ENCODE measurements at places on chromosomes 1 and 21. TPM values are rescaled to one million over a fixed set of nuclear protein-coding genes. Genes with fewer than 3 reads are reported as not detected.
A peak's percentile ranks its signal among the peaks of the same experiment; 100 is the strongest.

CCDC17 gene
- total RNA-seq = 4.6 TPM

GUCA2B gene
- not detected for total RNA-seq

MAN1C1 gene
- total RNA-seq = 0.20 TPM

DNA sequence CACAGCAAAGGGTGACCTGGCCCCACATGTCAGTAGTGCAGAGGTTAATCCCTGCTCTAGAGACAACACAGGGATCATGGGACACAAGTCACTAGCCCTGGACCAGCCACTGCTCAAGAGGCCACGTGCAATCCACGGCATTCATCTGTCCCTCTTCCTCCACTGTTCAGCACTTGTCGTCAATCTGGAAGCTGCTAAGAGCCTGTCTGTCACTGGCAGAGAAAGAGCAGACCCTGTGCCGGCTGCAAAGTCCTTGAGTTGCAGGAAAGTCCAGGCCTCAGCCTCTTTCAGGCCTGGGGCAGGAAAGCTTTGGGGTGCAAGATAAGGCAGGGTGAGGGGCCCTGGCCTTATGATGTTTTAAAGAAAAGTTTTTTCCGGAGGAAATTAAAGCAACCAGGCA, 16.7 kb downstream of the CELA2B start:
- no peak overlapping the region for H3K4me3 ChIP-seq
- peaks cover 60% of the 10 kb centered on the region for H3K36me3 ChIP-seq
- no peaks in the 10 kb centered on the region for H3K27me3 ChIP-seq
- no peaks in the 10 kb centered on the region for H3K4me1 ChIP-seq
- no peak for DNase-seq

- H3K4me3 ChIP-seq = peak overlapping the region; percentile 25
- H3K4me1 ChIP-seq = peaks cover 15% of the 10 kb centered on the region
- peaks cover 46% of the 10 kb centered on the region for H3K27me3 ChIP-seq
- no peaks in the 10 kb centered on the region for H3K36me3 ChIP-seq
Observed at GRCh38 chr1:54996359-54996868, 2.3 kb upstream of the BSND start.

DNA sequence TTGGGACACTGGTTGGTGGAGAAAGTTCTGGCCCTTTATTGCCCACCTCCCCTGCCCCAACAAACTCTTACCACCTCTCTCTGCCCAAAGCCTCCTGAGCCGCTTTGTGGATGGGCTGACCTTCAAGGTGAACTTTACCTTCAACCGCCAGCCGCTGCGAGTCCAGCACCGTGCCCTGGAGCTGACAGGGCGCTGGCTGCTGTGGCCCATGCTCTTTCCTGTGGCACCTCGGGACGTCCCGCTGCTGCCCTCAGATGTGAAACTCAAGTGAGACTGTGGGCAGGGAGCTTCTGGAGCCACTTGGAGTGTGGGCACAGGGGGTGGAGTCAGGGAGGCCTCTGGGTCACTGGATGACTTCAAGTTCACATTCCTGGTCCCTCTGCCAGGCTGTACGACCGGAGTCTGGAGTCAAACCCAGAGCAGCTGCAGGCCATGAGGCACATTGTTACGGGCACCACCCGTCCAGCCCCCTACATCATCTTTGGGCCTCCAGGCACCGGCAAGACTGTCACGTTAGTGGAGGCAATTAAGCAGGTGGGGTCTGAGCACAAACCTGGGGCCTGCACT, 12.5 kb downstream of the RHOC start:
- peaks cover 8% of the 10 kb centered on the region for H3K4me1 ChIP-seq
- H3K27ac ChIP-seq = no peak overlapping the region
- no peaks in the 10 kb centered on the region for H3K27me3 ChIP-seq
- peaks cover 33% of the 10 kb centered on the region for H3K36me3 ChIP-seq

DNA sequence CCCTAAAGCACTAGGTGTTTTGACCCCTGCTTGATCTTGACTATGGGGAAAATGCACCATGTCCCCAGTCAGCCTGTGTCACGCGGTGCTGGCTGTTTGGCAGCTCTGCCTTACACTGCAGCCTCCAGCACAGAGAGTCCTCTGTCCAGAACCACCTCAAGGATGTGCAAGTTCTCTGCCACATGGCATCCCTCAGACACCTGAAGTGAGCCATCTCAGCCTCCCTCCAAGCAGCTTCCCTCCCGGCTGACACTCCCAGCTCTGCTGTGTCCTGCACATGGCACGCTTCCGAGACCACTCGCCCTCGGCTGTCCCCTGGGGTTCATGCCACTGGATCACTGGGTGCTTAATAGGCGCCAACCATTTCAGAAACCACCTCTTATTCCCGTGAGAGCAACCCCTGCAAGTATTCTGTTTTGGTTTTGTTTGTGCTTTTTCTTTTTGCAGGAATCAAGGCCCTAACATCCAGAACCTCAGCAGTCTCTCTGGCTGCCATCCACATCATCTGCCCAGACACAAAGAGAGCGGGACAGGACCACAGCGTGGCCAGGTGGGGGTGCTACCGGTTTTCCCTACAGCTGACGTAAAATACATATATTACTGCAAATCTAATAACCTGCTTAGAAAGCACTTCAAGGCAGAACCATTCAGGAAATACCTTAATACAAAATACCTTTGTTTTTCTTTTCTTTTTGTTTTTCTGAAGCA, 45.7 kb downstream of the CAPZB start:
- peaks cover 78% of the 10 kb centered on the region for H3K4me1 ChIP-seq
- no peak overlapping the region for H3K4me3 ChIP-seq
- H3K36me3 ChIP-seq = peaks cover 53% of the 10 kb centered on the region
- DNase-seq = no peak
- H3K27ac ChIP-seq = no peak overlapping the region
- no peaks in the 10 kb centered on the region for H3K27me3 ChIP-seq

DNA sequence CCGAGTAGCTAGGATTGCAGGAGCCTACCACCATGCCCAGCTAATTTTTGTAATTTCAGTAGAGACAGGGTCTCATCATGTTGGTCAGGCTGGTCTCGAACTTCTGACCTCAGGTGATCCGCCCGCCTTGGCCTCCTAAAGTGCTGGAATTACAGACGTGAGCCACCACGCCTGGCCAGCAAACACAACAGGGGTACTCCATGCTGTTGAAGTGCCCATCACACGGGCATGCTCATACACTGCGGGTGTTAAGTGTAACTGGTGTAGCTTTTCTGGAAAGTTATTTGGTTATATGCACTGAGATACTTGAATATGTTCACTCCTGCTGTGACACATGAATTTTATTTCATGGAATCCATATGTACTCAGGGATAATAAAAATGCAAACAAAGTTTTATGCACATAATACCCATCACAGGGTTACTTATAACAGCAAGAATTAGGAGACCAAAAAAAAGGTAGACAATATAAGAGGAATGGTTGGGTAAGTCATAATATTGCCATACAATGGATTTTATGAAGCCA, 9.2 kb downstream of the SRSF4 start:
- peaks cover 56% of the 10 kb centered on the region for H3K4me1 ChIP-seq
- no peaks in the 10 kb centered on the region for H3K27me3 ChIP-seq
- no peak for DNase-seq

DNA sequence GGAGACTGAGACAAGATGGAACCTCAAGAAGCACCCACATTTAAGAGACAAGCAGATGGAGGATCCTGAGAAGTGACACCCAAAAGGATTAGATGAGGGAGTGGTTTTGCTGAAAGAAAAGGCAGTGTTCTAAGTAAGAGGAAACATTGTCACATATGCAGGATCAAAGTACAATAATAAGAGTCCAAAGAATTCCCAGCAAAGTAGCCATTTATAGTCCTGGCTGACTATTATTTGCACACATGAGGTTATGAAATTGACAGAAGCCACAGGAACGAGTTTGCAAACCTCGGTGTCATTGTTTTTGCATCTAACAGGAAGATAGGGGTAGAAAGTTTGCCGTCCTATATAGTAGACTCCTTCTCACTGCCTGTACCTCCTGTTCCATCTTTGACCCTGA, 41.3 kb downstream of the CHRM3 start:
- no peaks in the 10 kb centered on the region for H3K36me3 ChIP-seq
- H3K27me3 ChIP-seq = no peaks in the 10 kb centered on the region
- no peaks in the 10 kb centered on the region for H3K4me1 ChIP-seq
- no peak for DNase-seq
- no peak overlapping the region for H3K27ac ChIP-seq
- no peak overlapping the region for H3K4me3 ChIP-seq

DNA sequence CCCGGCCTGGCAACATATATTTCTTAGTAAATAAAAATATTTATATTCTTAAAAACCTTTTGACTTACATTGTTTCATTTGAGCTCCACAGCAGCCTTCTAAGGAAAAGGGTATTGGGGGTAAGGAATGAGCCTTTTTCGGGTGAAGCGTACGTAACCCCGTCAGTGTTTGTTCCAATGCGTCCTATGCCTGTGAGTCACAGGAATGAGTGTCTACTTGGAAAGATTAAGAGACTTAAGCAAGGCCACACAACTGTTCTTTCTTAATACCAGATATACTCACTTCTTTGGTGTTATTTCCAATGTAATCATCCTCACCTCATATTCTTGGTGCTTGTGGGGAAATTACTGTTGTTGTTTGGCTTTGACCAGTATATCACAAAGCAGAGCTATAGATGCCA, 22.7 kb downstream of the WDTC1 start:
- peaks cover 47% of the 10 kb centered on the region for H3K4me1 ChIP-seq
- DNase-seq = no peak
- no peak overlapping the region for H3K4me3 ChIP-seq
- peaks cover 22% of the 10 kb centered on the region for H3K36me3 ChIP-seq

- DNase-seq = no peak
- no peak overlapping the region for H3K4me3 ChIP-seq
- peaks cover 10% of the 10 kb centered on the region for H3K27me3 ChIP-seq
- no peaks in the 10 kb centered on the region for H3K36me3 ChIP-seq
- no peaks in the 10 kb centered on the region for H3K4me1 ChIP-seq
Observed at GRCh38 chr1:233672732-233673131, 58.8 kb downstream of the KCNK1 start.

GRCh38 chr1:175273376-175274031, 80.9 kb upstream of the KIAA0040 start:
- no peak for DNase-seq
- H3K27ac ChIP-seq = no peak overlapping the region
- H3K27me3 ChIP-seq = no peaks in the 10 kb centered on the region

DNA sequence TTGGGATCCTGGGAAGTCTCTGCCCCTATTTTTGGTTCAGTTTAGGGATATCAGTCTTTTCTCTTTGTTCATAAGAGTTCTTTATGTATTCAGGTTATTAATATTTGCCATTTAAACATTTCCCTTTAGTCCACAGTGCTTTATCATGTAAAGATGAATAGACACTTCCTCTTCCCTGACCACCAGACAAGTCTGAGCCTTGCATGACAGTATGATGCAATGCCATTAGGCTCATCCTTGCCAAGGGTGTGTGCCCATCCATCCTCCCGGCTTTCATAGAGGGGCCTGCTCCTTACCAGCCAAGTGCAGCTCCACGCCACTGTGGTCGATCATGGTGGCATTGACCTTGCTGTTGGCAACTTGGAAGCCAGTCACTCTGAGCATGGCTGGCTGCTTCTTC, 52.1 kb downstream of the ZSCAN20 start:
- no peak for DNase-seq
- no peaks in the 10 kb centered on the region for H3K36me3 ChIP-seq
- no peak overlapping the region for H3K27ac ChIP-seq
- peaks cover 25% of the 10 kb centered on the region for H3K27me3 ChIP-seq
- H3K4me3 ChIP-seq = no peak overlapping the region

GRCh38 chr1:168734946-168735345, 5.9 kb upstream of the DPT start:
- no peak overlapping the region for H3K4me3 ChIP-seq
- peaks cover 5% of the 10 kb centered on the region for H3K27me3 ChIP-seq
- no peaks in the 10 kb centered on the region for H3K4me1 ChIP-seq
- no peak for DNase-seq
- no peaks in the 10 kb centered on the region for H3K36me3 ChIP-seq

DNA sequence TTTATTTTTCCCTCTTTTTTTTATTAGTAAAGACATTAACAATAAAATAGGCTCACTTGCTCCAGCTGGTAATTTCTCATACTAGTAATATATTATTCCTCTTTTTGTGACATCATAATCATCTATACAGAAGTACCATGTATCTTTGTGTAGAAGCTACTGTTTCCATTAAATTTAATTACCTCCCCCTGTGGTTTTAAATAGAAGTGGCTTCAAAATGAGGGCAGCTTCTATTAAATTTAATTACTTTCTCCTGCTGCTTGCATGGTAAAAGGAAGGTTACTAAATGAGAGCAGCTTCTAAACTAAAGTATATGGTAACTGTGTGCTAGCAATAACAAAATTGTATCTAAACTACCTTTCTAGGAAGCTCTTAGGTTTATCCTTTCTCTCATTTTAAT, 94.0 kb downstream of the DPYD start:
- no peak overlapping the region for H3K27ac ChIP-seq
- no peaks in the 10 kb centered on the region for H3K36me3 ChIP-seq
- H3K4me3 ChIP-seq = no peak overlapping the region
- DNase-seq = no peak
- H3K27me3 ChIP-seq = no peaks in the 10 kb centered on the region

DNA sequence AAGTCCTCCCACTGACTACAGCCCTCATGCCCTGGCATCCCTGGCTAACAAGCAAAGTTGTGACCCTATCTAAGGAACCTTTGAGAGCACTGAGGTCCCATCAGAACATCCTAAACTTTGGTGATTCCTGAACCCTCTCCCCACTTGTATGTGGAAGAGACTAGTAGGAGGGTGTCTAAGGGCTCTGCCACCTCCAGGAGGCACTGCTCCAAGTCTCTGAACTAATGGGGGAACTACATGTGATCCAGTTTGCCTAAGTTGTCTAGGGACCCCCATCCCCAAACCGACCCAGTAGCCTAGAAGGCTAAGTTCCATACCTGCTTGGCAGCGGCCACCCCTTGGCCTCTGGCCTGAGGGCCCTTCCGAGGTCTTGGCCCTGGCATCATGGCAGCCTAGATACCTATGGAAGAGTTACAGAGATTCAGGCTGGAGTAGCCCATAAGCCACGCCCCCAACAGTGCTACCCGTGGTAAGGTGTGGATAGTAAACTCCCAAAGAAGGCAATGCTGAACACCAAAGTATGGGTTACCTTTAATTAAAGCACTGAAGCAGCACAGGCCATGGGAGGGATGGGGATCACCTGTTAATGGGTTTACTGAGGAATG, 1.7 kb downstream of the CC2D1B start:
- H3K36me3 ChIP-seq = peaks cover 48% of the 10 kb centered on the region
- peak overlapping the region; percentile 64 for H3K4me3 ChIP-seq
- H3K27me3 ChIP-seq = peaks cover 2% of the 10 kb centered on the region
- no peak for DNase-seq

- peaks cover 24% of the 10 kb centered on the region for H3K27me3 ChIP-seq
- no peaks in the 10 kb centered on the region for H3K36me3 ChIP-seq
- no peak overlapping the region for H3K27ac ChIP-seq
- peaks cover 25% of the 10 kb centered on the region for H3K4me1 ChIP-seq
- no peak overlapping the region for H3K4me3 ChIP-seq
- no peak for DNase-seq
Observed at GRCh38 chr1:25615172-25615541, 1.4 kb upstream of the MAN1C1 start.

DNA sequence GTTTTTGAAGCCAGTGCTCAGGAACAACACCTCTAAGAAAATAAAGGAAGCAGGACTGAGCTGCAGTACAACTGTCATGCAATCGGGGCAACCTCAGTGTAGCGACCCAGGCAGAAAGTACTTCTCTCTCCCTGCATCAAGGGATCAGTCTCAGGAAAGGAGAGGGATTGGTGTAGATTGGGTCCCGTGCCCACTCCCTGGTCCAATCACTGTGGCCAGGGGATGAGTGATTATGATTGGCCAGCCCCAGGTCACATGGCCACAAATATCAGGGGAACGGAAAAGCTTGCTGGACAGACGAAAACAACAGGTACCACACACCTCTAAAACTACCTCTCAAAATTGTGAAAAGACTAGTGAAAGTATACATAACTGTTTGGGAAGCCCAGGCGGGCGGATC, 136.2 kb upstream of the F3 start:
- peaks cover 4% of the 10 kb centered on the region for H3K27me3 ChIP-seq
- no peak overlapping the region for H3K27ac ChIP-seq
- no peaks in the 10 kb centered on the region for H3K4me1 ChIP-seq
- no peaks in the 10 kb centered on the region for H3K36me3 ChIP-seq
- DNase-seq = no peak
- H3K4me3 ChIP-seq = no peak overlapping the region

Measured in activated B cell treated with CpG ODN at 0.5 μM for 24 hours (primary cell).